KBM-7 (cell line): ENCODE measurements at places on chromosomes 12 and 14.
A peak's percentile ranks its signal among the peaks of the same experiment; 100 is the strongest.

GRCh38 chr12:81957631-81958030 lies 198.5 kb upstream of the PPFIA2 start:
- no peak for DNase-seq

- DNase-seq = peak; percentile 18
Observed at GRCh38 chr12:130872179-130873096, 572 bp downstream of the RAN start.

GRCh38 chr14:105498430-105499255 lies 7.6 kb downstream of the TEDC1 start:
- no peak for DNase-seq

GRCh38 chr12:45294906-45295305 lies 79.0 kb downstream of the ANO6 start:
- no peak for DNase-seq

- no peak for DNase-seq
Observed at GRCh38 chr12:102573237-102573636, 92.9 kb upstream of the IGF1 start.

GRCh38 chr12:106126441-106127337 lies 12.1 kb downstream of the NUAK1 start:
- DNase-seq = no peak

DNA sequence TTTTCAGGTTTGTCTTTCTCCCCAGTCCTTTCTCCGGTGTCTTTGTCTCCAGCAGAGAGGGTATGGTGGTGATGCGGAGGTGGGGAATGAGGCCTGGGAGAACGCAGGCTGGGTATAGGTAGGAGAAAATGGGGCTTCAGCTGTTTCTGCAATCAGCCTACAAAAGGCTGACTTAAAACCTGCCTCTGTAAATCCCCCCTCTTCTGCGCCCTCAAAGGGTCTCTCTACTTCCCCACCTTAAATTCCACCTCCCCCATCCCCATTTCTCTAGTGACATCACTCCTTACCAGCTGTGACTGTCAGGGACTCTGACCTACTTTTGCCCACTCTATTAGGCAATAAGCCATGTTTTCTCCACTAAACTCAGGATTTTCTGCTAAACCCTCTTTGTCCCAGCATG lies 8.1 kb upstream of the RIMKLB start:
- no peak for DNase-seq

DNA sequence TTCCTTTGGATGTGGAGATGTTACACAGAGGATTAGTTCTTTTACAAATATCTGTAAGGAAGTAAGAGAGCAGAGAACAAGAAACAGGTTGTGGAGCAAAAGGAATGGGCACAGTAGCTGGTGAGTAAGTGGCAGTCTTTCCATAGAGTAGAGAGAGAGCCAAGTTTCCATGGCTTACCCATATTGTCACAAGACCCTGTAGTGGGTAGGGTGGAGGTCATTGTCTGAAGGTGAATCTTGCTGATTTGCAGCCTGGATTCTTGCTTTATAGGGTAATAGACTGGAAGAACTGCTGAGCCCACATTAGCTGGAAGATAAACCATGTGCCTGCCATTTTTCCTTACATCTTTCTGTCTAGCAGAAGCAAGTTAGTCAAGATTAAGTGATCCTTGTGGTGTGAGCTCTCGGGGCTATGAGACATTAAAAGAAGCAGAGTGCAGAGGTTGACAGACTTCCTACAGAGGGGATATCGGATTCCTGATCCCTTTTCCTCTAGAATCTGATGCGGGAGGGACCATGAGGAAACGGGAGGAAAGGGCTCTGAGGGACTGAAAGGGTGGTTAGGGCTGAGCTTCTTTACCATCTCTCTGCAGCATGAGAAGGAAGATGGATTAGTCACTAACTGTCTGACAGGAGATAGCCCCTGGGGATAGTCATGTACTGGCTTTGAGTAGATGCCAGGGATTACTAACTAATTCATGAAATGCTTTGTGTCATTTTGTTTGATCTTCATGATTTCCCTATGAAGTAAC lies 44.0 kb upstream of the LRTM2 start:
- no peak for DNase-seq

DNA sequence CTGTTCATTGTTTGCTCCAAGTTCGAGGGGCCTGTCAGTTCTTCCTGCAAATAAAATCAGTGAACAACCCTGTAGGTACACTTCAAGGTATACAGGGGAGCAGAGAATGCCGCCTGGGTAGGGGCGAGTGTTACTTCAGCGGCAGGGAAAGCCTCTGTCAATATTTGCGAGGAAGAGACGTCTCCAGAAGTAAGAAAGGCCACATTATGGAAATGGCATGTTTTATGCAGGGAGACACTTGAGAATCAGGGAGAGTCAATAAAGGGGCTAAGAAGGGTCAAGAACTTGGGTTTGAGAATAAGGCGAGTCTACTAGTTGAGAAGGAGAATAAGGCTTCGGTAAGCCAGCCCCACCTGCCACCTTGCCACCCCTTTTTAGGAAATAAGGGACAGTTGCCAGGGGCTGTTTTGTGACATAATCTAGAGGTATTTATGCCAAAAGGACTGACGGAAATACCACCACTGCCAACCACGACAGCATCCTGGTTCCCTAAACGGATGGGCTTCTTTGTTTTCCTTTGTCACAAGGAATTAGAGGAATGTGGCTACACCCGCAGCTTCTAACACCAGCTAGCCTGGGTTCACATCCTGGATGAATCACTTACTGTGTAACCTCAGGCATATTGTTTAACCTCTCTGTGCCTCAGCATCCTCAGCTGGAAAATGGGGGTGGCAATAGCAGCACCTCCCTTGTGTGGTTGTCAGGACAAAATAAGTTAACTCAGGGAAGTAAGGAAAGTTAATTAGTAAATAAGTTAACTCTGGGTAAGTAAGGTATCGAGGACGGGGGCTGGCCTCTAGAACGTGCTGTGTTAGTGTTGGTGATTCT lies 67.7 kb downstream of the EID3 start:
- no peak for DNase-seq

DNA sequence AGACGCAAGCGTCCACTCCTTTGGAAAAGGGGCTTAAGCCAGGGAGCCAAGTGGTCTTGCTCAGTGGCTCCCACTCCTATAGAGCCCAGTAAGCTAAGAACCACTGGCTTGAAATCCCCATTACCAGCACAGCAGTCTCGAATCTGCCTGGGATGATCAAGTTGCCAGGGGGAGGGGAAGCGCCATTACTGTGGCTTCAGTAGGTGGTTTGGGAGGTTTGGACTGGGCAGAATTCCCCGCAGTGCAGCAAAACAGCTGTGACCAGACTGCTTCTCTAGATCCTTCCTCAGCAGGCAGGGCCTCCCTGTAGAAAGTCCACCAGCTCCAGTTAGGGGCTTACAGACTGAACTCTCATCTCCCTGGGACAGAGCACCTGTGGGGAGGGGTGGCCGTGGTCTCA lies 115.4 kb downstream of the TMEM117 start:
- DNase-seq = no peak

- no peak for DNase-seq
Observed at GRCh38 chr12:50932787-50933280, 19.5 kb upstream of the HIGD1C start.

DNA sequence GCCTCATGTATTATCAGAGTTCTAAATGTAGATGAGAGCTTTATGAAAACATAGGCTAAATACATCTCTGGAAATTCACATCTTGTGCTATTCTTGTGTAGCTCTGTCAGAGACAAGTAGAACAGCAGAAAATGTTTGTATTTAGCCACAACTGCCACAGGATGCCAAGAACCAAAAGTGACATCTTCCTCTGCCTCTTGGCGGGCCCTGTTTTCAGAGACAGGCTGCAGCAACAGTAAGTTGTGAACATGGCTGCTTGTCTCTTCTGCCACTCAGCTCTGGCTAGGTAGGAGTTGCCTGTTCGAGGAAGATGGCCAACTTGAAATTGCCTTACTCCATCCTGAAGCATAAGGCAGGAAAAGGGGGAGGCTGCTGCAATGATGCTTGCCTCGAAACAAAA lies 30.4 kb downstream of the SETD3 start:
- DNase-seq = no peak

DNA sequence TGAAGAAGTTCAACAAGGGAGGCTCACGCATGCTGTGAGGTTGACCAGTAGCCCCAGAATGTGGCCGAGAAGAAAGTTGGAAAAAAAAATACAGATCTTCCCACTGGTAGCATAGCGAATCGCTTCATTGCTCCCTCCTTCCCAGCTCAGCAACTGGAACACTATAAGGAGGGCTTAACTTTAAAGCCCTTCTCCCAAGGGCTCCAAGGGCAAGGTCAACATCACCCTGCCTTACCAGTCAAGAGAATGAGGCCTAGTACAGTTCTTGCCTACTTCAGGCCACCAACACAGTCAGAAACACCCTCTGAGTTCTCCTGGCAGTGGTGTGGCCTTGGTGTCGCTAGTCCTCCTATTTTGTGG lies 14.4 kb downstream of the OXA1L start:
- no peak for DNase-seq

GRCh38 chr14:64673748-64674147 lies 30.5 kb upstream of the PLEKHG3 start:
- DNase-seq = peak; percentile 95

DNA sequence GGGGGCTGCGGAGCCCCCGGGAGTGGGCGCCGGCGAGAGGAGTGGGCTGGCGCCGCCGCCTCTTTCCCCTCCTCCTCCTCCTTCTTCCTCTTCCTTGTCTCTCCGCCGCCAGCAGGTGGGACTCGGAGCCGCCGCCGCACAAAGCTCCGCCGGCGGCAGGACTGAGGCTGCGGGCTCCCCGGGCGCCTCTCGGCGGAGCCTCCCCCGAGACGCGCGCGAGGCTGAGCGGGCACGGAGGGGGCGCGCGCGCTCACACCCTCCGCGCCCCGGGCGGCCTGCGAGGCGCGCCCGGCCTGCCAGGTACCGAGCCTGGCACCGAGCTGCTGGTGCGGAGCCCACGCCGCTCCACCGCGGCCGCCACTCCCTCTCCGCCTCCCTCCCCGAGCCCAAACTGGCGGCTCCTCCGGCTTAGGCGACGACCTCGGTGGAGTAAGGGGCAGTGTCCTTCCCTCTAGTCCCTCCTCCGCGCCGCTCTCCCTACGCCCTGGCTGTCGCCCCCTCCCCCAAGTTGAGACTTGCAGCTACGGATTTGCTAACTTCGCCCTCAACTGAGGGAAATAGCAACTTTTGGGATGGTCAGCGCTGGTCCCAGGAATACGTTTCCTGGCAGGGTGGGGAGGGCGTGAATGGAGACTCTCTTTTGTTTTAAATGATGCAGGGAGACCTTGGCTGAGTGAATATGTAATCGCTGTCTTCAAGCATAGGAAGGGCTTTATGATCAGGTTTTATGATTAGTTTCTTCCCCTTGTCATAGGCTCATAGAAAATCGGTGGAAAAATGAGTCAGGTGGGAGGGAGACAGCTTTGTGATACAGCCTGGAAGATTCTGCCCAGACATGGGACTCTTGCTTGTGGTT lies 199.5 kb upstream of the CAND1 start:
- DNase-seq = peak; percentile 61

- no peak for DNase-seq
Observed at GRCh38 chr14:91252871-91253794, 8.6 kb upstream of the GPR68 start.

- DNase-seq = no peak
Observed at GRCh38 chr12:48129376-48129775, 10.2 kb downstream of the PFKM start.

- DNase-seq = no peak
Observed at GRCh38 chr14:45893127-45893526, 640.1 kb upstream of the MIS18BP1 start.

GRCh38 chr12:104665296-104665695 lies 208.5 kb downstream of the CHST11 start:
- no peak for DNase-seq

GRCh38 chr14:54564071-54564867 lies 2.7 kb upstream of the SAMD4A start:
- DNase-seq = peak; percentile 74

- DNase-seq = peak; percentile 64
Observed at GRCh38 chr12:115871714-115872113, 405.8 kb downstream of the MED13L start.

DNA sequence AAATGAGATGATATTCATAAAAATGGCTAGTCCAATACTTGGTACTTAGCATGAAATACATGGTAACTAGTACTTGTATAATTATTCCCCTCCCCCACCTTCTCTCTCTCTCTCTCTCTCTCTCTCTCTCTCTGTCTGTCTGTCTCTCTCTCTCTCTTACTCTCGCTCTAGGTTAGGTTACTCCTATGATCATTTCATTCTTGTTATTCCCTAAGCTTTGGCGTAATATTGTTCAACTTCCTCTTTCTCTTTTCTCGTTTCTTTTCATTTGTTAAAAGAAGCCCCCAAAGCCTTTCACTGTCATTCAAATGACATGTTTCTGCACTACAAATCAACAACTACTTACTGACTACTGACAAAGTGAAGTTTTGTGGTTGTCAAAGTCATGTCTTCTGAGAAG lies 89.8 kb downstream of the GRIP1 start:
- no peak for DNase-seq

DNA sequence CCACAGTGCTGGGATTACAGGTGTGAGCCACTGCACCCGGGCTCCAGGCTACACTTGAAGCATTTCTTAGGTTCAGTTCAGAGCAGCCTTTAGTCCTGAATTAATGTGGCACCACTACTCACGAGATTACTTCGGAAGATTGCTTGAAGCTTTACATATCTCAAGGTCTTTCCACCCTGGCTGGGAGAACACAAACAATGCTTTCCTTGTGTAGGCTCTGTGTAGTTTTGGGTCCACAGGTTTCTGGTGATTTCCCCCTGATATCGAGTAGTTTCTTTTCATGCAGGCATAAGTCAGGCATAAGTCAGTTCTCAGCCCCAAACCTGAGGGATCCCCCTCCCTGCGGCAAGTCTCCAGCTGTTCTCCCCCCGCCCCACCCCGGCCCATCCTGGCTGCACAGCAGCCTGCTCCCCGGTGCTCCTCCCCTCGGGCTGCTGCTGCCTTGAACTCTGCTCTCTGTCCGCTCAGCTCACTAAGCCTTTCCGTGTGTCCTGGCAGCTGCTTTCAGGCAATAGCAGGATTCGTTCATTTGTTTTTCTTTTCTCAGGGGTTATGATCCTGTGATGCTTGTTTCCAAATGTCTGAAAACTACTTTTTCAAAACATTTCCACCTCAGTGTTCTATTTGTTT lies 417.7 kb downstream of the TMEM121 start:
- no peak for DNase-seq

DNA sequence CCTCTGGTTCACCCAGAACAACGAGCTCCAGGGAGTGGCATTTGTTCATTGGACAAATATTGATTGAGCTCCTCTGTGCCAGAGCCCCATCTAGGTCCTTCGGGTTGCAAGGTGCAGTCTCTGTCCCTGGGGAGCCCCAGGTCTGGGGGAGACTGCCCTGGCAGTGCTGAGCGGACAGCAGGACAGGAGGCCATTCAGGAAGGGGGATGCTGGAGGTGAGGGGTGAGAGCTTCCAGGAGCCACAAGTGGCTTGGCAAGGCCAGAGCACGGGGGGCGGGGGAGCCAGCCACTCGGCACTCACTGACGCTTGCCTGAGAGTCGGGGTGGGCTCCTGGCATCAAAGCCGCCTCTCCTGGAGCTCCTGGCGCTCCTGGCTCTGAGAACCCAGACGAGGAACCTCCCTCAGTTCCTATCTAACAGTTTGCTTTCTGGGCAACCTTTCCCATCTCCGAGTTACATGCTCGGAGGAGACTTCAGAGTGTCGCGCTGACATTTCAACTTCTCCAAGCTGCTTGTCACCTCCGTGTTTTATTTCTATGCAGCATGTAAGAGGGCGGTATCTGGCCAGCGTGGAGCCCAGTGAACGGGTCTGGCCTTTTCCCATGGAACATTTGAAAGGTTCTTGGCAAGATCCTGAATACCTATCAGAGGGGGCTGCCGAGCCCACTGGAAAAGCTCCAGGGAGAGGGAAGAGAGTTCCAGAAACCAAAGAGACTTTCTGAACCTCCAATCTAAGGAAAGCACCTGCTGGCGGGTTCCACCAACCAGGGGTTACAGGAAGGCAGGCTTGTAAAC lies 62.0 kb upstream of the BCL11B start:
- no peak for DNase-seq

- no peak for DNase-seq
Observed at GRCh38 chr14:105529569-105530284, 3.3 kb downstream of the TMEM121 start.
